ENCODE measurements at places on chromosomes 11 and 22.

- no peak for DNase-seq
- peaks cover 71% of the 10 kb centered on the region for H3K4me1 ChIP-seq
- peak overlapping the region; percentile 99 for H3K27ac ChIP-seq
- H3K36me3 ChIP-seq: no peaks in the 10 kb centered on the region
- no peaks in the 10 kb centered on the region for H3K27me3 ChIP-seq
Observed at GRCh38 chr22:46039535-46039934, 62.6 kb upstream of the WNT7B start.

- no peaks in the 10 kb centered on the region for H3K27me3 ChIP-seq
- no peaks in the 10 kb centered on the region for H3K36me3 ChIP-seq
- H3K4me1 ChIP-seq: peaks cover 23% of the 10 kb centered on the region
- peak; percentile 90 for DNase-seq
- H3K27ac ChIP-seq: peak within 1 kb of the TSS; percentile 54
Observed at GRCh38 chr22:30326706-30327362, at the start of gene TBC1D10A. Gene TBC1D10A (minus strand): TSS chr22:30326941. CDS start chr22:30326881, 60 bp downstream.

- no peaks in the 10 kb centered on the region for H3K27me3 ChIP-seq
- H3K36me3 ChIP-seq: no peaks in the 10 kb centered on the region
- H3K27ac ChIP-seq: no peak overlapping the region
- DNase-seq: peak; percentile 78
Observed at GRCh38 chr11:17978553-17979287, 34.1 kb downstream of the SERGEF start.

DNA sequence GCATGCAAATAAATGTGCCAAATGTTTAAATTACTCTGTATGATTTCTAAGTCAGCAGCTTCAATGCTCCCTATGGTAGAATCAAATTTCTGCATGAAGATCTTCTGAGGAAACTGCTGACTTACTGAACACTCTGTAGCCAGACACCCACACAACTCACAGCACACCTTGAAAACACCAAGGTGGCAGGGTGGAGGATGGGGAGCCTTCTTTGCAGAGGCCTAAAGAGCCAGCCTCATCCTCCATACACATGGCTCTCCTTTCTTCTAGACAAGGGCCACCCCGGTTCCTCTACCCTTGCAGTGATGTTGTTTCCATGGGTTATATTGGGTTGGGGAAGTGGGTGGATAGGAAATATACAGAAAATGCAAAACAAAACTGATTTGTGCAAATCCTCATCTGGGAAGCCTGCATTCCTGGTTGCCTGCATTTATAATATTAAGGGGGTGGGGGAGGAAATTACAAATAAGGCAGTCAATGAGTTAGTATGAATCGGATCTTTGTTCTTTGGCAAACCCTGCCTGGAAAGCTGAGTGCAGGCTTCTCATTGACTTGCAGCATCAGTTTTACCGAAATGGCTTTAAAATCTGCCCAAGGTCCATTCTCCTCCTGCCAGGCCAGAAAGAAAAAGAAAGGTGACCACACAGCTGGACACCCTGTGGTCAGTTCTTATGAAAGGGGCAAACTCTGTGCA lies 15.8 kb upstream of the ETS1 start:
- peaks cover 5% of the 10 kb centered on the region for H3K4me1 ChIP-seq
- no peaks in the 10 kb centered on the region for H3K36me3 ChIP-seq

DNA sequence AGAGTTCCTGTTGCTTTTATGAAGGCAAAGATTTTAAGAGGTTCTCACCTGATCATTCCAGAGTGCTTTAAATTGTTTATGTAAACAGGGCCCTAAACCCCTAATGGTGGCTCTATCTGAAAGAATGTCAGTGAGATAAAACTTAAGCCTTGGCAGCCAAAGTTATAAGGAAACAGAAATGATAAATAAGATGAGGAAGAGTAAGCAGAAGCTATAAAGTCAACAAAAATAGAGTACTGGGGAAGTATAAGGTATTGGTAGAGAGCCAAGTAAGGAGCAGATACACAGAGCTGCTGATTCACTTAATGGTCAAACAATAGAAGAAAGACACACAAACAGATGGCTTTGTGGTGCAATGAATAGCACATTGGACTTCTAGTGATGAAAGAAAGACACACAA lies 37.9 kb downstream of the TMPRSS5 start:
- no peak overlapping the region for H3K27ac ChIP-seq
- H3K4me1 ChIP-seq: peaks cover 6% of the 10 kb centered on the region
- no peak for DNase-seq
- no peaks in the 10 kb centered on the region for H3K27me3 ChIP-seq

- H3K27ac ChIP-seq: peak overlapping the region; percentile 74
- H3K36me3 ChIP-seq: no peaks in the 10 kb centered on the region
- H3K4me3 ChIP-seq: no peak overlapping the region
- H3K27me3 ChIP-seq: no peaks in the 10 kb centered on the region
- no peak for DNase-seq
Observed at GRCh38 chr22:29916007-29916544, 33.1 kb downstream of the MTMR3 start.

DNA sequence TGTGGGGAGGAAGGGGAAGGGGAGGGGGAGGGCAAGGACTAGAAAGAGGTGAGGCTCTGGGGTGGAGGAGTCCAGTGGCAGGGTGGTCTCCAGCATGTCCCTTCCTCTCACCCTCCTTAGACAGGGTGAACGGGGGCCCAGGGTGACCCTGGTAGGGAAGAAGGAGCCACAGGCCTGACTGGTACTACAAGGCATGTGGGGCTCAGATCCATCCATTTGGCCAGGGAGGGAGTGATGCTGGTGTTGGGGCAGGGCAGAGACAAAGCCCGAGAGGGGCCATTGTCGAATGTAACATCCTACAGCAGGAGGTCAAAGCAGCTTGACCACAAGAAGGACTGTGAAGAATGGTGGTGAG lies 69.0 kb upstream of the SHISAL1 start:
- H3K36me3 ChIP-seq: no peaks in the 10 kb centered on the region
- no peaks in the 10 kb centered on the region for H3K27me3 ChIP-seq
- H3K27ac ChIP-seq: no peak overlapping the region
- H3K4me1 ChIP-seq: no peaks in the 10 kb centered on the region
- DNase-seq: no peak
- no peak overlapping the region for H3K4me3 ChIP-seq

DNA sequence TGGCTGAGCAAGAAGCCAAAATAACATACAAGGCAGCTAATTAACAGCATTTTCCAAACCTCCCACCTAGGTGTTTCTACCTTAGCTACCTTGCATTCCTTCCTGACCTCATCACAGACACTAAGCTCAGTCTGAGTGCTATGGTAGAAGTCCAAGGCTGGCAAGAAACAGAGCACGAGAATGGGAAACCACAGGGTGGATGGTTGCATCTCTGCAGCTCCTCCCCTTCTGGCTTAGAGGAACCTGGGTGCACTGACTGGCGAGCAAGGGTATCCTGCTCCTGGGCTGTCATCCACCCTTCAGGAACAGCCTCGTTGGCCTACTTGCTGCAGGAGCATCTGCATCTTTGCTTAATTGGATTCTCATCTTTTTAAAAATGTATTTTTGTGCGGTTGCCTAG lies 73.1 kb upstream of the KIRREL3 start:
- H3K27me3 ChIP-seq: no peaks in the 10 kb centered on the region
- H3K4me3 ChIP-seq: no peak overlapping the region
- no peak overlapping the region for H3K27ac ChIP-seq
- no peaks in the 10 kb centered on the region for H3K36me3 ChIP-seq
- H3K4me1 ChIP-seq: no peaks in the 10 kb centered on the region

GRCh38 chr11:67253872-67254624 lies 12.2 kb upstream of the GRK2 start:
- H3K4me3 ChIP-seq: no peak overlapping the region
- DNase-seq: no peak
- H3K4me1 ChIP-seq: peaks cover 6% of the 10 kb centered on the region
- no peaks in the 10 kb centered on the region for H3K27me3 ChIP-seq
- H3K36me3 ChIP-seq: peaks cover 35% of the 10 kb centered on the region

DNA sequence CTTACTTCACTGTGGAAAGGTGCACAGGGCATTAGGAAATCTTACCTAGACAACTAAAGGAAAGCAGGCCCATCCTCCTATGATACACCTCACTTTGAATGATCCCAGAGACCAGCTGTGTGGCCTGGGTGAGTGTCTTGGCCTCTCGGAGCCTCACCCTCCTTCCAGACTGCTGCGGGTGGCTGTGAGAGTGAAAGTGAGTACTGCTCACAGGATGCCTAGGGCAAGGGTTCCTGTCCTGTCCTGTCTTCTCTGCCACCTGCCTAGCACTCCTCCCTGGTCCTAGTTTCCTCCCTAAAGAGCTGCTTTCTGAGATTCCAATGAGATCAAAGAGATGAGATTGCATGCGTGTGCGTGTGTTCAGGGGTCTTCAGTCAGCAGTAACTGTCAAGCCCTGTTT lies 19.5 kb upstream of the ADORA2A start:
- no peaks in the 10 kb centered on the region for H3K27me3 ChIP-seq
- H3K36me3 ChIP-seq: peaks cover 17% of the 10 kb centered on the region
- no peak overlapping the region for H3K4me3 ChIP-seq

GRCh38 chr22:36164621-36165020 lies 4.1 kb upstream of the APOL3 start:
- no peak overlapping the region for H3K4me3 ChIP-seq
- DNase-seq: no peak
- H3K27ac ChIP-seq: no peak overlapping the region
- H3K4me1 ChIP-seq: no peaks in the 10 kb centered on the region
- no peaks in the 10 kb centered on the region for H3K27me3 ChIP-seq
- no peaks in the 10 kb centered on the region for H3K36me3 ChIP-seq

- peaks cover 27% of the 10 kb centered on the region for H3K4me1 ChIP-seq
- H3K36me3 ChIP-seq: no peaks in the 10 kb centered on the region
- peak; percentile 78 for DNase-seq
- H3K27ac ChIP-seq: peak overlapping the region; percentile 81
- peaks cover 60% of the 10 kb centered on the region for H3K27me3 ChIP-seq
Observed at GRCh38 chr11:124758355-124759265, 3.5 kb downstream of the ESAM start.

DNA sequence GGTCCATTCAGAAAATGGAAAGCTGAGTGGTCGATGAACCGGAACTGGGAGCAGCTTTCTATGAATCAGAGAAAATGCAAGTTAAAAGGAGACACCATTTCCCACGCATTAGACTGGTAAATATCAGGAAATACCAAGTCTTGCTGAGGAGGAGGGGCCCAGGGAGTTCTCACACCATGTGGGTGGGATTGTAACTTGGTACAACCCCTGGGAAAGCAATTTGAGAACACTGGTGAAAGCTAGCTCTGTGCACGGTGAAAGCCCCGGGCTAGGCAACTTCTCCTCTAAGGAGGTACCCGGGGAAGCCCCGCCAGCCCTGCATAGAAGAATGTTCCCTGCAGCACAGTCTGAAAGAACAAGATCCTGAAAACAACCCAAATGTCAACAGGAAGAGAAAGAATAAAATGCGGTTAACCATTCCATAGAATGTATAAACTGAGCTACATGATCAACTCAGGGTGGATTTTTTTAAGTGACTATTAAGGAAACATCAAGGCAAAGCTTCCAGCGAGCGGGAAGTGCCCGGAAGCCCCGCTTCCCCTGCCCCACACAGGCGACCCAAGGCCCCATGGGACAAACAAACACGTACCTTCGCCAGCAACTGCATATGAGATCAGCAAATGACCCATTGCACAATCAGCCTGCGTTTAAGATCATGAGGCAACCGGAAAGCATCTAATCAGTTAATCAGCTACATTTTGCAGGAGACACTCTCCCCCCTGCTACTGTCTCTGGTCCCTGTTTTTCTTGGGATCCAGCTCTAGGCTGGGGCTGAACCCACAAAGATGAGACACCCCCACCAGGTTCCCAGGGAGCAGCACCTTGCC lies 11.3 kb downstream of the SHANK2 start:
- H3K4me3 ChIP-seq: no peak overlapping the region
- no peaks in the 10 kb centered on the region for H3K4me1 ChIP-seq
- no peaks in the 10 kb centered on the region for H3K27me3 ChIP-seq
- H3K27ac ChIP-seq: no peak overlapping the region

DNA sequence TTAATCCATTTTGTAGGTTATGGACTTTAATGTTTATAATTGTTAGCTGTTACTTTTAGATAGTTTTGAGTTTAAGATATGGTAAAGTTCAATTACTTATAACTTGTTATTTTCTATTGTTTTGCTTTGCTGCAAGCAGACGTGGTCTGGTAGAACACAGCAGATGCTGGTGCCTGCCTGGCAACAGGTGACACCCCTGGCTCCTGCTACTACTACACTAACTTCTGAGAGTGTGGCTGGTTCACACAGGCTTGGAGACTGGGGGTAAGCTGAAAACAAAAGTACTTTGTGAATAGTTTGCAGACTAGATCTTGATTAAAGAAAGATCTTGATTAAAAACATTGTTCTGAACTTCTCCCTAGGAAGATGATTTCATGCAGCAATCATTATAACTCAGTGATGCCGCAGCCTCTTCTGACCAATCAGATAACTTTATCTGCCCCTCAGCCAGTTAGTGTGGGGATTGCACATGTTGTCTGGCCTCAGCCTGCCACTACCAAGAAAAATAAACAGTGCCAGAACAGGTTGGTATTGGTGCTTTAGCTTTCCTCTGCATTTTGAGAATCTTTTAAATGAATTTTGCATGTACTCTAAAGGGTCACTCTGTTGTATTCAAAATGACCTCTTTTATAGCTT lies 90.4 kb downstream of the HIPK3 start:
- H3K4me1 ChIP-seq: no peaks in the 10 kb centered on the region
- no peak overlapping the region for H3K27ac ChIP-seq
- no peaks in the 10 kb centered on the region for H3K27me3 ChIP-seq
- peaks cover 85% of the 10 kb centered on the region for H3K36me3 ChIP-seq
- no peak overlapping the region for H3K4me3 ChIP-seq

- no peak for DNase-seq
- H3K36me3 ChIP-seq: no peaks in the 10 kb centered on the region
- H3K27ac ChIP-seq: no peak overlapping the region
Observed at GRCh38 chr11:93123351-93123898, 74.4 kb downstream of the SLC36A4 start.

DNA sequence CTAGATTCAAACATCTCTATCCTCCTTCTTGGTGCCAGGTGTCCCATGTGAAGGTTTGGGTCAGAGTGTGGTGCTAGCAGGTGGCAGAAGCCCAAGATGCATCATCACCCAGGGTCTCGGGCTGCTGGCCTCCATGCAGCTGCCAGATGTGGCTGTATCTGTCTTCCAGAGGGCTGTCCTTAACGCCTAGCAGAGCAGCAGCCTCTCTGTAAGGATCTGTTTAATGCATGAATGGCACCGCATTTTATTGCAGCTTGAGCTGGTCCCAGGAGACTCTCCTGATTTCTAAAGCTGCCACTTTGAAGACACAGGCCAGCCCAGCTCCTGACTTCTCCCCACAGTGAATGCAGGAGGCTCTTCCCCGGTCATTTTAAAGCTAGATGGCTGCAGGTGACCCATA lies 26.3 kb downstream of the SLC1A2 start:
- H3K36me3 ChIP-seq: no peaks in the 10 kb centered on the region
- no peak overlapping the region for H3K27ac ChIP-seq
- H3K27me3 ChIP-seq: no peaks in the 10 kb centered on the region
- no peak overlapping the region for H3K4me3 ChIP-seq
- DNase-seq: no peak

- H3K36me3 ChIP-seq: no peaks in the 10 kb centered on the region
- DNase-seq: no peak
- H3K4me1 ChIP-seq: no peaks in the 10 kb centered on the region
- H3K27ac ChIP-seq: no peak overlapping the region
- H3K4me3 ChIP-seq: no peak overlapping the region
- no peaks in the 10 kb centered on the region for H3K27me3 ChIP-seq
Observed at GRCh38 chr11:92702037-92702804, 267.2 kb upstream of the MTNR1B start.
